ENCODE measurements at places on chromosomes 2 and 18.

- no peak for DNase-seq
Observed at GRCh38 chr18:45059695-45060094, 379.0 kb downstream of the SETBP1 start.

GRCh38 chr2:84223191-84223590 lies 235.9 kb downstream of the SUCLG1 start:
- no peak for DNase-seq

DNA sequence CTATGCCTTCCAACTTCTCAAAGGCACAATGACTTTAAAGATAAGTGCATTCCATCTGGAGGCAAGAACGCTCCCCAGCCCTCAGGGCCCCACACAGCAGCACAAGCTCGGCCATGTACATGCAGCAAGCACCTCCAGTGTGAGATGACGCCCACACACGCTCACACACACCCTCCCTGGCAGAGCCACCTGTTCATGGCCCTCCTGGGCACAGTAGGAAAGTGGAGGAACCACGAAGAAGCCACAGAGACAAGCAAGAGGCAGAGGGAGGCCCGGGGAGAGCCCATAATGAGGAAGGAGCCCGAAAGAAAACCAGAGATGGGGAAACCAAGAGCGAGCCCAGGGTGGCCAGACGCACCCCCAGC lies 21.7 kb downstream of the BIN1 start:
- peak; percentile 45 for DNase-seq

DNA sequence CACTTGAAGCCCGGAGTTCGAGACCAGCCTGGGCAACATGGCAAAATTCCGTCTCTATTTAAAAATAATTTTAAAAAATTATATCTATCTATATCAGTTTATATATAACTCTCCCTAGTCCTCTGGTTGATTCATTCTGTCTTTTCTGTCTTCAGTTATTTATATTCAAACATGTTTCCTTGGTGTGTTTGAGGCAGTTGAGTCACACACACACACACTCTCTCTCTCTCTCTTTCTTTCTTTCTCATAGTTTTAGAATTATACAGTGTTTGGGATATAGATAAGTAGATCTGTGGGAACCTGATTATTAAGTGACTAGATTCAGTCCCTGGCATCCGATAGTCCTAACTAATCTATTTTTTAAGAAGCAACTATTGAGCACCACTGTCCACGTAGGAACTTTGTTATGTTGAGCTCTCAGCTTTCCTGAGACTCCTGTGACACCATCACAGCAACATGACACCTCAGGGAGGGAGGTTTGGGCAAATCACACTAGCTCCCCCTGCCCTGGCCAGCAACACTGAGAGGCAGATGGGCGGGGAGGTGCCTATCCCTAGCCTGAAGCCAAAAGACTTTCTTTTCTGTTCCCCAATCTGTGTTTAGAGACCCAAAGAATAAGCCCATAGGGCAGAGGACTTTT lies 482.7 kb downstream of the DLGAP1 start:
- no peak for DNase-seq

GRCh38 chr2:42792583-42793333 lies at the start of gene HAAO:
HAAO (minus strand) TSS chr2:42792583; CDS start chr2:42792536, 47 bp downstream.
- DNase-seq, result no peak

DNA sequence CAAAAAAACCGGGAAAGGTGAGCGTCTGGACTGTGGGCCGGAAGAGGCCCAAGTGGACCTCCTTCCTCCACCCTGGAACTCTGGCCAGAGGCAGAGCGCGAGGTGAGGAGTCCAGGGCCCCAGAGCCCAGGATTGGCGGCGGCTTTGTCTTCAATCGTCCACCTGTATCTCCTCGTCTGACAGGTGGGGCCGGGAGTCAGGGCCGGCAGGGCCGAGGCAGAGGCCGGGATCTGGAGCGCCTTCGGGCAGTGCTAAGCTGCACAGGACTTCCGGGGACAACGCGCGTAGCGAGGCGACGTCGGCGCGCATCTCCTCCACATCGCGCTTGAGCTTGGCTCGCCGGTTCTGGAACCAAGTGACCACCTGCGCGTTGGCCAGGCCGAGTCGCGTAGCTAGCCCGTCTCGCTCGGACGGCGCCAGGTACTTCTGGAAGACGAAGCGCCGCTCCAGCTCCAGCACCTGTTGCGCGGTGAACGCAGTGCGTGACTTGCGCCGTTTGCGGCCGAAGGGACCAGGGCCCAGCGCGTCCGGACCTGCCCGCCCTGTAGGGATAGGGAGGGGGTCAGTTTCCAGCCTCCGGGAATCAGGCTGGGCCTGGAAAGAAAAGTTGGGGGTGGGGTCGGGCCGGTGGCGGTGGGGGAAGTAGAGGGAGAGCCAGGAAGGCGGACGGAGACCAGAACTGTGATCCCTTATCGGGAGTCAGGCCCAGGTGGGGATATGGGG lies 1.5 kb downstream of the LBX2 start:
- DNase-seq, result no peak

GRCh38 chr2:73289304-73289703 lies 4.0 kb downstream of the EGR4 start:
- no peak for DNase-seq

DNA sequence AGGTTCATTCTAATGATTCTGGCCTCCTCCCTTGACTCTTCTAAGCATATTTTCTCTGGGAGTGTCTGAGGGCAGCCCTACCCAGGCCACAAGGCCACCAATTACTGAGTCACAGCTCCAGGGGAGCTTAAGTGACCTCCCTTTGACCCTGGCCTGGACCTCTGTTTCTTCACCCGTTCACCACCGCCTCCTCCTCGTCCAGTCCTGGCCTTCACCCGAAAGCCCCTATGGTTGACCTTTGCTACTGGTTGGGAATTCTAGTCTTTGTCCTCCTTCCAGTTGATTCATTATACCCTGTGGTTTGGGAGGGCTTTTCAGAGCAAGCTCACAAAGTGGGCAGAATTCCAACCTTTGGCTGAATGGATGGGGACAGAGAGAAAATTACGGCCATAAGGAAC lies 72.6 kb downstream of the NRP2 start:
- no peak for DNase-seq

DNA sequence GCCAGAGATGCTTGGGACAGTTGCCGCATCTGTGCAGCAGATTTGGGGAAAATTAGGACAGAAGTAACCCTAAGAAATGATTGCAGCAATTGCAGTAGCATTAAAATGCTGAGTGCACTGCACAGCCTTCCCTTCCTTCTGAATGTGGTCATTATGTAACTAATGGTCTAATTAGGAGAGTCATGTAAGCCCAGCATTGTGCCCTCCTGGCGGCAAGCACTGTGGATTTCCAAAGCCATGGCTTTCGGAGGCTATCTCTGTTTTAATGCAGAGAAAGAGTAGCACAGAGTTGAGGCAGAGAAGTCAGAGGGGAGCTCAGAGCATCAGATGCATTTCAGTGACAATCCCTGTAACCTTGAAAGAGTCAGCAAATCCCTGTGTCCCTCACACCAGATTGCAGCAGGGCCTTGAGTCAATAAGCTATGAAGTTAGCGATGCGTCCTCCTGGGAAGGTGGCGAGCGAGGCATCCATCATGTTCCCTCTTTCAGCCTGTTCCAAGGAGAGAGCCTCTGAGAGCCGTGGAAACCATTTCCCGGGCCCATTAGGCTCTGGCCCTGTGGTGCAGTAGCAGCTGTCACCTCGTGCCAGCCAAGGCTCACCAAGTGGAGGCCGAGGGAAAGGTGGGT lies 307.2 kb downstream of the FBXO15 start:
- DNase-seq, result no peak

GRCh38 chr18:64264171-64264570 lies 115.3 kb upstream of the LINC00305 start:
- no peak for DNase-seq

GRCh38 chr2:42095923-42096408 lies 48.1 kb downstream of the PKDCC start:
- DNase-seq, result peak; percentile 82

DNA sequence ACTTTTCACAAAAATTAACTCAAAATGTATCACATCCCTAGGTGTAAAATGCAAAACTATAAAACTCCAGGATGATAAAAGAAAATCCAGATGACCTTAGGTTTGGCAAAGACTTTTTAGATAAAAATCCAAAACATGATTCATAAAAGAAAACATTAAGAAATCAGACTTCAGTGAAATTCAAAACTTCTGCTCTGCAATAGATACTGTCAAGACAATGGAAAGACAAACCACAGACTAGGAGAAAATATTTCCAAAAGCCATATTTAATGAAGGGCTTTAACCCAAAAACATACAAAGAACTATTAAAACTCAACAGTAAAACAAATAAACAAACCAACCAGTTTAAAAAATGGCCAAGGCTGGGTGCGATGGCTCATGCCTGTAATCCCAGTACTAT lies 173.6 kb upstream of the SPOPL start:
- no peak for DNase-seq

DNA sequence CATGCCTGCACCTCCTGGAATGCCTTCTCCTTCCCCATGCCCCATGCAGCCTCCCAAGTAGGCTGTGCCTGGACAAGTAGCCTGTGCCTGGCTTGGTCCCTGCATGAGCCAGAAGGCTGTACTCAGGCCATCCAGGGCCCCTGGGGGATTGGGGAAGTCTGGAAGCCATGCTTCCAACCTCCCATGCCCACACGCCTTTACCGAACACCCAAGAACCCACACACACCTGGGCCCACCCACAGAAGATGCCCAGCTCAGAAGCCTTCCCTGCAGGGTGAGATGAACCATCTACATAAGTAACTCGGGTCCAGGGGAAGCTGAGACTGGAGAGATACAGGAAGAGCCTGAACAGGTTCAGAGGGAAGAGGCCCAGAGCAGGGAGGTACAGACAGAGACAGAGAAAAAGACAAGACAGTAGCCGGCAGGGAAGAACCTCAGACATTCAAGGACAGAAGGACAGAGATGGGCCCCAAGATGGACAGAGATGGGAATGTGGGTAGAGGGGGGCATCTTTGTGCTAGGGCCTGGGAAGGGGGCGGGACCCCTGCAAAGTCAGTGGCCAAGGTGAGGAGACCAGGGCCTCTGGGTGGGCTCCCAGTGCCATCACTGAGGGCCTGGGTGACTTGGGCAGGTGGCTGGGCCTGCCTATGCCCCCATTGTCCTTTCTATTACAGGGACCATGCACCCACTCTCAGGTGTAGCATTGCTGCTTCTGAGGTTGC lies 4.3 kb downstream of the BIN1 start:
- DNase-seq, result no peak

- DNase-seq, result no peak
Observed at GRCh38 chr2:121828281-121828731, 72.9 kb downstream of the TSN start.

DNA sequence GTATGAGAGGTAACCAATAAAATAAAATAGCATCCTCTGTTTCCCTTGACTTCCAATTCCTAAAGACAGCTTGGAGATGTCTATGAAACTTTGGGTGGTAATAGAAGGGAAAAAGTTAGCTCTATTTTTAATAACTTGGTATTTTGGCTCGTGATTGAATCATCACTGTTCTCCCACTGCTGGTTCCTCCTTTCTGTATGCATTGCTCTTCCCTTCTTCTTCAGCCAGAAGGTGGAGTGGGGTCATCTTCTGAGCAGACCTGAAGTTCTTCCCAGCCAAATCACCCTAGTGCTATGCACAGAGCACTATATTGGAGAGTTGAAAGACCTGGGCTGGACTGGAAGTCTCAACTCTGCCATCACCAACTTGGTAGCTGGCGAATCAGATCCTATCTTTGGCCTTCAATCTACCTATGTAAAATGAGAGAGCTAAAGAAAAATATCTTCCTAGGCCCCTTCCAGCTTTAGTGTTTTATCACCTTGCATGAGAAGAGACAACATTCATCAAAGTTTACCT lies 54.1 kb downstream of the CPO start:
- DNase-seq, result no peak

DNA sequence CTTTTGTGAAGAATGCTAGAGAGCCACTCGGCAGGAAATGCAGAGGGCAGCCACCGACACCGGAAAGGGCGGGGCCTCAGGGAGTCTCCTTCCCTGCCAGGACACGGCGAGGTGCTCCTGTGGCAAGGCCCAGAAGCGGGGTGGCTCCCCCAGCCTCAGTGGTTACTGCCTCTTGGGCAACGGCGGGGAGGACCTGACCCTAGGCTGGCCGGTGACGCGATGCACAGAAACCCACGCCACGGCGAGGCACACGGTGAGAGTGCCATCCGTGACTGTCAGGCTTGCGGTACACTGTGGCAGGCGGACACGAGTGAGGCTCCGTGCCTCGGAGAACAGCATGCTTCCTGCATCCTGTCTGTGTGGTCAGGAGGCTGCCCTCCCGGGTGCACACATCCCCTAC lies 47.8 kb downstream of the ZAP70 start:
- DNase-seq, result peak; percentile 38

DNA sequence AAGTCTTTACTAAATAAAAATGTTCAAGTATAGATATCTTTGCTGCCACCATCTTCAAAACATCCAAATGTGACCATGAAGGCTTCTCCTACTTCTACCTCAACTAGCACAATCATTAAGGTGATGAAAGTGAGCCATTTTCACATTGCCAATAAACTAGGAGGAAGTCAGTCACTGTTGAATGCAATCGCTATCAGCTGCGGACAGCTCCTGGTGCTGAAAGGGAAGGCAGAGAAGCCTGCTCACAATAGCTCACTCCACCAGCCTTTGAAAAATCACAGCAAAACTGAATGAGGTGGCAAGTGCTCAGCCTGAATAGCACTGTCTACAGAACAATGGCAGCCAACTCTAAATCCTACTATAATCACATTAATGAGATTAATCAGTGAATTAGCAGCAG lies 2.2 kb downstream of the MYT1L start:
- DNase-seq, result no peak

- no peak for DNase-seq
Observed at GRCh38 chr2:26491563-26492167, 13.7 kb upstream of the OTOF start.

DNA sequence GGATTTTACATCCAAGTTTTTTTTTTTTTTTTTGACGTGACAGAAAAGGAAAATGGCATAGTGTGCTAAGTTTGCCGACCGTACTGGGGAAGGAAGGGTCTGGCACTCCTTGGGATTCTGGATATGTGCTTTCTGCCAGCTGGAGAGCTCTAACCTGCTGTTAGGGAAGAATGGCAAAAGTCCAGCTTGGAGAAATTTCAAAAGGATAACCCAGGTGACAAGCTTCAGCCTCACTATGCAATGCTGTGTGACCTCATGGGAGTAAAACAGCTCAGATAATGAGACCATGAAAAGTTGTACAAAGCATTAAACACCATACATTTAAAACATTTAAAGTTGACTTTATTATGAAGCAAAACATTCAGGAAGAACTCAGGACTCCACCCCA lies 10.3 kb upstream of the GPR45 start:
- DNase-seq, result no peak

- no peak for DNase-seq
Observed at GRCh38 chr2:65364986-65365733, 67.2 kb downstream of the SPRED2 start.

DNA sequence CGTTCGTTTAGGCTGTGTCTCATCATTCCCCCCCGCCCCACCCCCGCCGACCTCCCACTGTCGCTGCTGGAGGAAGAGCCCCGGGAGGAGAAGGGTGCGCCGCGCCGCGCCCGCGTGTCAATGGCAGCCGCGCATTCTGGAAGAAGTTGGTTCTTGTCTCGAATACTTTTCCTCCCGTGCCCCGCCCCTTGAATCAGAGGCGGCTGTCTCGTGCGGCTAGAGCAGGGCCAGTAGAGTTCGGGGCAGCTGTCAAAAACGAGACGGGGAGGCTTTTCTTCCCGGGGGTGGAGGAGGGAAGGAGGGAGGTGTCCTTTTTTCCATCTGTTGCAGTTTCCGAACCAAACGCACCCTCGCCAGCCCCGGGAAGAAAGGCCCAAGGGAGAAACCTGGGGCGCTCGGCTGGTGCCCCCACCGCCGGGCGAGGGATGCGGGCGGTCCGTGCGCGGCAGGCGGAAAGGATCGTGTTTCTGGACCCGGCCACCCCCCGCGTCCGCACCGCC lies 410 bp upstream of the TGIF1 start:
- DNase-seq, result peak; percentile 83

Measured in activated CD4-positive, alpha-beta T cell treated with anti-CD3 and anti-CD28 coated beads for 4 hours (primary cell).